ENCODE measurements at places on chromosomes 3 and 15.

DNA sequence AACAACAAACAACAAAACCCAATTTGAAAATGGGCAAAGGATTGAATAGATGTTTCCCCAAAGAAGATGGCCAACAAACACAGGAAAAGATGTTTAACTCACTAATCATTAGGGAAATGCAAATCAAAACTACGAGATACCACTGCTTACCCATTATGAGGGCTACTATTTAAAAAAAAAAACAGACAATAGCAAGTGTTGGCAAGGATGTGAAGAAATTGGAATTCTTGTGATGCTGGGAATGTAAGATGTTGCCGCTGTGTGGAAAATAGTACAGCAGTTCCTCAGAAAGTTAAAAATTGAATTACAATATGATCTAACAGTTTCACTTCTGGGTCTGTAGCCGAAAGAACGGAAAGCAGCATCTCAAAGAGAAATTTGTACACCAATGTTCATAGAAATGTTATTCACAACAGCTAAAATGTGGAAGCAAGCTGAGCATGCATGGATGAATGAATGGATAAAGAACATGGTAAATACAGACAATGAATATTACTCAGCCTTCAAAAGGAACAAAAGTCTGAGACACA is 121.9 kb downstream of the CHSY1 start:
- DNase-seq: no peak

- DNase-seq: no peak
These were observed 62.6 kb downstream of the LMLN start for GRCh38 chr3:198022604-198023003.

DNA sequence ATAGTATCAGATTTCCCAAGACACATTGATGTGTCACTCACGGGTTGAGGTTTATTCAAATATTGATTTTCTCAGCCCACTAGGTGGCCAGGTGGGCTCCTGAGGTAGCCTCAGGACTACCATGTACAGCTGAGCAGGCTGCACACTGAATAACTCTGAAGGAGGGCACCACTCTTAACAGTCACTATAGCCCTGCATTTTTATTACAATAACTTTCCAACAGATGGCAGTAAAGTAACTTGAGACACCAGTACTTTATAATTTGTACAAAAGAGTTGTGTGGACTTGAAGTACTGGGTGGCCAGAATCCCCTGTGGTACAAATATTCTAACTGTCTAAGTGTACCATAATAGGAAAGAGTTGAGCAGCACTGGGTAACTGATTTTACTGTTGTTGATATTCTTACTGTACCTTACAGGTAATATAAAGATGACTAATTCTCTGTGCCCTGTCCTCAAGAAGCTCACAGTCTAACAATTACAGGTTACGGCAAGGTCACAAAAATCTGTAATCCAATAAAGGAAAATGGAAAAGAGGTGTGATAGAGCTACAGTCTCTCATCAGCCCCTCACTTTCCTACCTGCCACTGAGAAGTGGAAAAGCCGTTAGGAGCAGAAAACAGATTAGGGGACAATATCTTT is 76.0 kb downstream of the ETFA start:
- DNase-seq: peak; percentile 29

GRCh38 chr3:27312044-27312668 is 57.0 kb downstream of the NEK10 start:
- DNase-seq: peak; percentile 74

GRCh38 chr3:105762749-105763658 is 105.8 kb downstream of the CBLB start:
- no peak for DNase-seq

GRCh38 chr15:70181626-70182255 is 84.0 kb upstream of the TLE3 start:
- no peak for DNase-seq

GRCh38 chr3:191137708-191138107 is 61.3 kb upstream of the OSTN start:
- DNase-seq: no peak

DNA sequence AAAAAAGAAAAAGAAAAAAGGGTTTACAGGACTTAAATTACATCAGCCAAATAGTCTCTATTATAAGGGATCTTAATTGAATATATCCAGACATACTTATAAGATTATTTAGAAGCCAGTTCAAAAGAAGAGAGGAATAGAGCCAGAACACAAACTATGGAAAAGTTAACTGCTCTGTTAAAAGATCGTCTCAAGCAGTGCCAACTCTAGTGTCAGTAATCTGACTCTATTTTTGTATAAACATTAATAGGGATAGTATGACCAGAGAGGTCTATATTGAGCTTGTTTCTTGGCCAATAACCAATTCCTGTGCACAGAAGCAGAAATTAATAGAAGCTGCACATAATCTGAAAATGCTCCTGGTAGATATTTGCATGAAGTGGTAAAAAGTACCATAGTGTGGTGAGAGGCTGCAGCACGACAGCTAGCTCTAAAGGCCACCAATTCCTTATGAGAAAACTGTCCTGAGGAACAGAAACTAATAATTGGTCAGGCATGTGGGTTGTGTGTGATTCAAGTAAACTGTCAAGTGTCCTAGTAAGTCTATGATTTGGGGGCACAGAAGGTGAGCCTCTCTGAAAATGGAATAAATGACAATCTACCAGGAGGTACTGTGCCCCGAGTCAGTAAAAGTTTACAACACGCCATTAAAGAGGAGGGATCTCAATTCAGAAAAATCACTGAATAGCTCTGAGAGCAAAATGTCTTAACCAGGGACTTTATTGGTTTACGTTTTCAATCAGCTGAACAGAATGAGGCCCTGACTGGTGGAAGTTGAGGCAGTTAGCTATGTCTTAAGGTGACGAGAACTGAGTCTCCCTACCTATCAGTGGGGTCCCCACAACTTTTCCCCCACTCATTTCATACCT is 51.5 kb upstream of the NANOGP8 start:
- DNase-seq: no peak

GRCh38 chr3:186166491-186167288 is 57.8 kb upstream of the ETV5 start:
- no peak for DNase-seq

- no peak for DNase-seq
These were observed 135.1 kb downstream of the RBPMS2 start for GRCh38 chr15:64640146-64640871.

DNA sequence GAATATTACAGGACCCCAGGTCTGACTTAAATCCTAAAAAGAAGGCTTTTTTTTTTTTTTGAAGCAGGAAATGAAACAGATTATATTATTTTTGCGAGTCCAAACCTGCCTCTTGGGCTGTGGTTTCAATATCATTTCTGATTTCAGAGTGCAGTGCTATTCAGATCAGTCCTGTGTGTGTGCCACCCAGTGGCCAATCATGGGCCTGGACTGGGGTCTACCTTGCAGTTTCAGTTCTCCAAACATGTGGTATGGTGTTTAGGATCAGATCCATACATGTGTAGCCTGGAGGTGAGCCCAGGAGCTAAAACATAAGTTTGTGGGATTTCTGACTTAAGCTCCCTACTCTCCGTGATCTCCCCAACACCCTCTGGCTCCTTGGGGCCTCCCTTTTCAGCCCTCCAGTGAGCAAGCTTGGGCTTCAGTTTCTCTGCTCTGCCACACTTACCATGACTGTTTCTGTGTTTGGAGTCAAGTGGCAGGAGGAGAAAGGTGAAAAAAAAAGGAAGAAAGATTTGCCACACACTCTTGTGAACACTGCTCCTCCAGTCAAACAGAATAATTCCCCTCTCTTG is 12.1 kb upstream of the THSD4 start:
- no peak for DNase-seq
